ENCODE measurements at places on chromosomes 2 and 18.
A peak's percentile ranks its signal among the peaks of the same experiment; 100 is the strongest.

DNA sequence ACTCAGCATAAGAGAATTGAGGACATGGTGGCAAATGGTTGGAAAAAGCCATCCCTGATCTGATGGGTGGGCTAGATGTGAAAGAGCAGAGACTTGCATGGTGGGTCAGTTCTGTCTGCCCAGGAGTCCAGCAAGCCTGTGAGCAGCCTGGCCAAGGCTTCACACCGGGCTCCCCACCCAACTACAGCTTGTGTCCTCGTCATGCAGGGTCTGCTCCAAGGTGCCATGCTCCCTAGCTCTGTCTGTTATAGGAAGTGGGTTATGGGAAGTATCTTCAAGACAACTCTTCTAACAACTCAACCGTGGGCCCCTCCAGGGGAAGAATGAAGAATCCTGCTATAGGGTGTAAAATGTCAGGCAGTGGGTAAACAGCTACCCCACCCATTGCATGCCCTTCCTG, 97.4 kb downstream of the ADD2 start:
- no peak for DNase-seq

- no peak for DNase-seq
Measured at GRCh38 chr18:25244170-25244569, 107.8 kb downstream of the ZNF521 start.

DNA sequence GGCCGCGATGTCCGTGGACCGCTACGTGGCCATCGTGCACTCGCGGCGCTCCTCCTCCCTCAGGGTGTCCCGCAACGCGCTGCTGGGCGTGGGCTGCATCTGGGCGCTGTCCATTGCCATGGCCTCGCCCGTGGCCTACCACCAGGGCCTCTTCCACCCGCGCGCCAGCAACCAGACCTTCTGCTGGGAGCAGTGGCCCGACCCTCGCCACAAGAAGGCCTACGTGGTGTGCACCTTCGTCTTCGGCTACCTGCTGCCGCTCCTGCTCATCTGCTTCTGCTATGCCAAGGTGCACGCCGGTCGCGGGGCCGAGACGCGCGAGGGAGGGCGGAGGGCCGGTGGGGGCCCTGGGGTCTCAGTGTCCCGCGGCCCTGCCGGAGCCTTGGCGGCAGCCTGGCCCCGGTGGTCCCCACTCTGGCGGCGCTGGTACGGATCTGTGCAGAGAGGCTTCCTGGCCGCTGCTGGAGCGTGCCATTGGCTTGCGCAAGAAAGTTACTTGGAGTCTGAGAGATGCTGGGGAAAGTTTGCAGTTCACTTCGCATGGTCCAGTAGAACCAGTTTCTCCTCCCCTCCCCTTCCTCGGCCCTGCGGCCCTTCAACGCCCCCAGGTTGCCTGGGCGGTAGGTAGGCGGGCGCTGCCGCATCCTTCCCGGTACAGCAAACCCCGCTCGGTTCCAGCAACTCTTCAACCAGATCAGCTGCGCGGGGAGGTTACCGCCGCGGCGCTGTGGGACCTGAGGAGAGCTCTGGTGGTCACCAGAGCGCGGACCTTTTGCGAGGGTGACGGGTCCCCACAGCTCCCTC, 1.5 kb downstream of the GALR1 start:
- no peak for DNase-seq

DNA sequence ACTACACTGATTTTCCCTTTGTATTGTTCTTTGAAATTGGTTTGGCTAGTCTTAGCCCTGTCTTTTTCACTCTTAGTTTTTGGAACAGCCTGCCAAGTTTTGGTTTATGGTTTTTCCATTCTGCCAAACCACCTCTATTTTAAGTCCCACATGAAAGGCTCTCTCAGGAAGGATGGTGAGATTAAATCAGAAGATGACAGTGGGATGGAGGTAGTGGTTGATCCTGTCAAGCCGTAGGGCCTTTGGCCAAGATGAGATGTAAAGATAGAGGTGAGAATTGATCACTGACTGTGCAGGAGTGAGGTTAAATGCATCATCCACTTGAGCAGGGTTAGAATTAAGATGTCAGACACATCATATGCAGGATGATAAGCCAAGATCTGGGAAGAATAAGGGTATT, 948.5 kb downstream of the SLC4A3 start:
- DNase-seq: no peak

GRCh38 chr2:81767187-81767912, 1462.8 kb upstream of the LRRTM1 start:
- DNase-seq: no peak

GRCh38 chr2:176536439-176537133, 267.3 kb downstream of the MTX2 start:
- DNase-seq: no peak

DNA sequence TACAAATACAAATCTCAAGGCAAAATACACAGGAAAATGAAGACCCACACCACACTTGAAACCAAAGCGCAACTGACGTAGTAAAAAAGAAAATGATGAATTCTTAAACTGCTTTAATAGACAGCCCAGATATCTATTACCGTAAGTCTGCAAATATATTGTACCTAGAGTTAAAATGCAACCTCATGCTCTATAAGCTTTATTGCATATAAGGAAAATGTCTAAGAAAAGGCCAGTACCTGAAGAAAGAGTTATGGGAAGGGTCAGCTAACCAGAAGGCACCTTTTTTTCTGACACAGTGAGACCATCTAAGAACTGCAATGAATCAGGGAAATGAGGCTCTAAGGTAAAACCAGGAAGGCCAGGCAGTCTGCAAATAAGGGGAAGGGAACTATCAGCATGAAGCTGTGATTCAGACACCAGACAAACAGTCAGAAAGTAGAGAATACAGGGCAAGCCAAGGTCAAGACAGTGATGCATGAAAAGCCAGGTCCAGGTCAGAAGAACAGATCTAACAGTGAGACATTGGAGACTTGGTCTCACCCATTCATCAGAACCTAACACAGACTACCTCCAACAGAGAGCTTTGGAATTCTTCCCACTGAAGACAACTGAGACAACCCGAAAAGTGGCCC, 46.9 kb downstream of the PDE11A start:
- no peak for DNase-seq

DNA sequence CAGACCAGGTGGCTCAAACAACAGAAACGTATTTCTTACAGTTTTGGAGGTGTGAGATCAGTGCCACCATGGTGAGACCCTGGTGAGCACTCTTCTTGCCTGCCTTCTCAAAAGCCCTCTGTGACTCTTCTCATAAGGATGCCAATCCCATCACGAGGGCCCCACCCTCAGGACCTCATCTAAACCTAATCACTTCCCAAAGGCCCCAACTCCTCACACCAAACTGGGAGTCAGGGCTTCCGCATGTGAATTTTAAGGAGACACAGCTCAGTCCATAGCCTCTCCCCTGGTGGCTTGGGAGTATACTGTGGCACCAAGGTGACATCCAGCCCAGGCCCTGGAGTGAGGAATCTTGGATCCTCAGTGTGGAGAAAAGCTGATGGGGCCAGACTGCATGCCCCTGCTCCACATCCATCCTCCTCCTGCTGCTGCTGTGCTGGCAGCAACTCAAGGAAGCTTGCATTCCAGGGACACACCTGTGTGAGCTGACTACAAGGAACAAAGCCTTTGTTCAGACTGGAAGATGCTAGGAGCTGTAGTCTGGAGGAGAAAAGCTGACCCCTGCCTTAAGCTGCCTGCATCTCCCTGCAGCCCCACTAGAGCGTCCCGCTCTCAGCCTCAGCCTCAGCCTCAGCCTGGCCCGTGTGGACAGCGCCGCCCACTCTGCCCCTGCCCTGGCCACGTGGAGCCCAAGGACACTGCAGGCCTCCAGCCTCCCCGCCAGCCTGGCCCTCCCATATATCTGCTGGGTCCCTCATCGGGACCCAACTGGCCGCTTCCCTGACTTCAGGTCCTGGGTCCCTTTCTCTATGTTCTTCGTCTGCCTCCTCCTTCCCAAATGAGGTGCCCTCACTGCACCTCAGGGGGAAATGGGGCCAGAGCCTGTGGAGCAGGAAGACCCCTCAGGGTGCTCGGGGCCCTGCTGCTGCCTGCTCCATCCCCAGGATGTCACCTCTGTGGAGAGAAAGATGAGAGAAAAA, 87.8 kb upstream of the RAB6C start:
- DNase-seq: no peak

DNA sequence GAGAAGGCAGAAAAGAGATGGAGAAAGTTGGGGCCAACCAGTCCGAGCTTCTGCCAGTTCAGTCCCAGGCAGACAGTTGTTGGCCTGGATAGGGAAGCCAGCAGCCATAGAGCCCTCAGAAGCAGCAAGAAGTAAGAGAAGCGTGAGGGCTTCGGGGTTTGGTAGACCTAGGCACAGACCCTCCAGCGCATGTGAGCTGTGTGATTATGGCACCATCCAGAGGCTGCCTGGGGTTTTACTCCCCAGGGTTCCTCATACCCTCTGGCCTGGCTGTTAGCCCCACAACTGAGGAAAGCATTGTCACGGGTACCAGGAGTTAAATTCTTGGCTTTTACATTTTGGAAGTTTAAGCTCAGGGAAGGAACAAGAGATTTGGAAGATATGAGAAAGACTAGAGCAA, 93.7 kb upstream of the RAB6C start:
- no peak for DNase-seq

- DNase-seq: no peak
Measured at GRCh38 chr2:100262555-100263320, 59.6 kb downstream of the LONRF2 start.

- no peak for DNase-seq
Measured at GRCh38 chr2:45194596-45194995, 185.3 kb upstream of the SIX2 start.

- no peak for DNase-seq
Measured at GRCh38 chr2:18771212-18771611, 181.8 kb upstream of the NT5C1B start.

DNA sequence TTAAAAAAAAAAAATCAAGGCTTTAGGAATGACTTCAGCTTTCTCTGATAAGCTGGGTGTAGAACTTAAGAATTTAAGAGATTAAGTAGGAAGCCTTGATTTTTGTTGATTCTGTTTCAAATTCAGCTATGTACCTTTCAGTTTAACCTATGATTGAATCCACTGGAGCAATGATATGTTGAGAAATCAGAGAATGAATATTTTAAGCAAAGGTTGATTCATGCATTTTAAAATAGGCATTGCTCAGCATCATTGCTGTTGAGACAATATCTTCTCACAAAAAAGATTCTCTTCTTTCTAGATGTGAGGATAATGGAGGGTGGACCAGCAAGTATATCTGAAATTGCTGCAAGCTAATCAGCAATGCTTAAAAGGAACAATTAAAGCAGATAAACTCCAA, 109.8 kb downstream of the MAP3K20 start:
- DNase-seq: no peak

DNA sequence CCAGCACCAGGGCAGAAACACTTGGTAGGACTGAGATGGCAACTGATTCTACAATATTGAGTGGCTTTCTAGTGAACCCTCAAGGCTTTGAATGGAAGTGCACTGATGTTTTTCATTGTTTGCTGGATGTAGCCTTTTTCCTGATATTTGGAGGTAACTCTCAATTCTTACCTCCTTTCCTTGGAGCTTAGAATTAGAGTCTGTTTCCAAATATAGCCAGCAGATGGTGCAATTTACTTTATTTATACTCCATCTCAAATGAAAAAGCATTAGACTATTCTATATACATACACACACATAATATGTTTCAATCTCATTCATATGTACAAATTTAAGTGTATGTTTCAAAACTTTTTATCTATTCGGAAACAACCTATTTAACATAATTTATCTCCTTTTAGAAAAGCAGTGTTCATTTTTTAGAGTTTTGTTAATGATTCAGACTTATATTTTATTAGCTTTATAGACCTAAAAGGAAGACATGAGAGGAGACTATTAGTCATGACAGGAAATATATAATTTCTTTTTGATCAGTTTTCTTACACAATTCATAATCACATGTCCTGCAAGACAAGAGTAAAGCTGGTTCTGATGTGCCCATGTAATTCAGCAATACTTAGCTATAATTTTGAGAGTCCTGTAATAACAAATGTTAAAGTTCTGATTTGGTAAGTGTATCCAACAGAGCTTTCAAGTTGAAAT, 124.8 kb downstream of the NUP35 start:
- DNase-seq: no peak

DNA sequence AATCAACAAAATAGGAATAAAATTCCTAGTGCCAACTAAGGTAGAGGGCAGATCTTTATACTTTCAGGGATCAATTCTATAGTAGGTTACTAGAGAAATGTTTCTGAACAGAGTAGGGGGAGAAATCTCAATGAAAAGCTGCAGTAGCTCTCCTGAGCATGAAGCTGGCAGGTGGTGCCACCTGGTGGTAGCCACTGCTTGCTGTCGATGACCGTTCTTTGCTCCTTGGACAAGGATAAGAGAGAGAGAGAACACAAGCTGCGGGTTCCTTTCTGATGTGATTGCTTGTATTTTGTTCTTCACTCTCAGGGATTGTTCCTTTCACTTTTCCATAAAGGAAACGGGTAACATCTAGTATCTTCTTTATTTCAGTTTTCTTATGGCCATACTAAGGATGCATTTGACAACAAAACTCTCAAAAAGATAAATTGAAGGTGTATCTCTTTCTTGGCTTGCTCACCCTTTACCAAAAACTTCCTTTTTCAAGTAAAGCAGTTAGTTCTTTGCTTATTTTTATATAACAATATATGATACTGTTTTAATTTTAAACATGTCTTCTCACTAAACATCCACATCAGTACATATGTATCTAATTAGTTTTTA, 18.6 kb upstream of the MRPL19 start:
- peak; percentile 42 for DNase-seq

DNA sequence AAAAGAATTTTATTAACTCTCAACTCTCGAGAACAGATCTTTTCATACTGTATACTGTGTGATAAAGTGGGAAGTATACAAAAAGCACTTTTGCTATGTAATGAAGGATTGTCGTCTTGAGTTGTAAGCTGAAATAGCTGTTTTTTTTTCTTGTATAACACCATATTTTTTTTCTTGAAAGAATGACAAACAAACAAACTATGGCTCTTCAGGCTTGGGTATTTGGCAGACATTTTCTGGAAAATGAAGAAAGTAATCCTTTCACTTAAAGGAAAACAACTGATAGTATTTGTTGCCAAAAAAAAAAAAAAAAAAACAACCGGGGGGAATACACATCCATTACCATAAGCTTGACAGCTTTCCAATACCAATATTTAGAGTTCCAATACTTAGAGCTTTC, 230.4 kb downstream of the ICOS start:
- no peak for DNase-seq

DNA sequence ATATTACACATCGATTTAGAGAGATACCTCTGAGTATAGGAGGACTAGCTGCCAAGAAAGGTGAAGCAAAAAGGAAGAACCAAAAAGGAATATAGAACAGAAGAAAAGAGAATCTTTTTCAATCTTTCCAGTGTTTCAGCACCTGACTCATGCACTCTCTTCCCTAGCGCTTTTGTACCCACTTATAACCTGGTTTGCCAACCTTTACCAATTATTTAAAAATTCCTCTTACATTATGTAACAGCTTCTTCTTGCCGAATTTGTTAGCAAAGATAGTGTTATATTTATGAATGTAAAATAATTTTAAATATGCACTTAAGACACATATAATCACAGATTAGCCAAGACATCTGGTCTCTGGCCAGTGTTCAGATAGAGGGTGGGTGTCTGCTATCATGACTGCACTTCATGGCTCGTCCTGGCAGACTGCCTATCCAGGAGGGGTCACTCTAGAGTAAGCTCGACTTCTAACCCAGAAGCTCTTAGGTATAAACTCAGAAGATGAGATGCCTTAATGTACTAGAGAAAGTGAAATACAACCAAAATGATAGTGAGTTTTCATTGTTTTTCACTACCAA, 122.9 kb downstream of the ATAD2B start:
- DNase-seq: no peak

- no peak for DNase-seq
Measured at GRCh38 chr2:210288408-210288807, 26.6 kb downstream of the MYL1 start.
